ENCODE measurements at places on chromosomes 3 and 15.
A peak's percentile ranks its signal among the peaks of the same experiment; 100 is the strongest.

DNA sequence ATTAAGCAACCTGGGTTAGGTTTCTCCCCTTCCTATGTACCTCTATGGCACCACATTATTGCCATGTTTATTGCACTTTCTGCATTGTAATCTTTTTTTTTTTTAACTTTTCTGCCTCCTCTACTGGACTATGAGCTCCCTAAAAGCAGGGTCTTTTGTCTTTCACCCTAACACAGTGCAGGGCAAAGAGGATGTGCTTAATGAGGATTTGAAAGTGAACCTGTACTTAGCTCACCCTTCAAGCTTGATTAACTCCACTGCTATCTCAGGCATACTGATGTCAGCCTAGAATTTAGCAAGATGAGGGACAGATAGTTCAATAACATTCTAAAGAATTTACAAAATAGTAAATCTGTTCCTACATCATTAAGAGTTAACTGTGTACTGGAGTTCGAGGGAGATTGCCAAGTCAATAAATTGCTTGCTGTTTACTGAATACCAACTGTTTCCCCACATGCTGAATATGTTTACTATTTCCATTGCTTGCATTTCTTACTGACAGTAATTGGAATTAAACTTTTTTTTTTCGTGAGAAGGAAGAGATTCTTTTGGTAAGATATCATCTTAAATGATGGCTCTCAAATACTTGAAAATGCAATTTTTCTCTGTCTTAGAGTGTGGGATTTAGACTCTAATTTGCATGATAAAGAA lies 15.7 kb upstream of the PPARG start:
- DNase-seq: no peak

- DNase-seq: no peak
Measured at GRCh38 chr3:34075975-34076374, 277.5 kb downstream of the PDCD6IP start.

- no peak for DNase-seq
Measured at GRCh38 chr3:185843126-185843525, 18.3 kb upstream of the IGF2BP2 start.

GRCh38 chr15:91871837-91872236 lies 18.3 kb downstream of the SLCO3A1 start:
- DNase-seq: no peak

DNA sequence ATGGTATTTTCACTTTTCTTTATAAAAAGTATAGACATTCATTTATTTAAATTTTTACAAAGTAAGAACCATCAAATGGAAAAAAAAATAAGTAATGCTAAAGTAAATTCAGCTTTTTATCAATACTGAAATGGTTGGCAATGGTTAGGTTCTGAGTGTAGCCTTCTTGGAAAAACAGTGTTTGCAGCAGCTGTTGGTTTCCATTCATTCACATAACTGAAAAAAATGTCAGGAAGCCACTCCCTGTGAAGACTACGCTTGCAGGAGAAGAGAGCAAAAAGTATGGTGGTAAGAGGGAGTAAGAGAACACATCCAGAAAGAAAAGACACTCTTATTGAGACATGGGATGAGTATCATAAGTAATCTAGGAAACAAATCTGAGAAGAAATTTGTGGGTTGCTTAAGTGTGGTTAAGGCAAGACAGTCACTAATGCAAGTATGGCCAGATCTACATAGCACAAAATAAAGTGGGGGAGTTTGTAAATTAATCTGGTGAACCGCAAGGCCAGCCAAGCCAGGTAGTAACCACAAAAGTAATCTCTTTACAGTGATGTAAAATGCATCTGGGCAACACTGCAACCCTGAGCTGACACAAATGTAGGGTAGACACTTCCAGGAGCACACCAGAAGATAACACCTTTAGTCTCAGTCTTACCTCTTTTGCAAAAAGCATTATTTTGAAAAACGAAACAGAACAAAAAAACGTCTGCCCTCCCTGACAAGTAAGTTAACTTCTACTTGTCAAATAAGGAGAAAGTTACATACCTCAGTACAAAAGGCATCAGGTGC lies 133.7 kb downstream of the IGSF11 start:
- DNase-seq: no peak

DNA sequence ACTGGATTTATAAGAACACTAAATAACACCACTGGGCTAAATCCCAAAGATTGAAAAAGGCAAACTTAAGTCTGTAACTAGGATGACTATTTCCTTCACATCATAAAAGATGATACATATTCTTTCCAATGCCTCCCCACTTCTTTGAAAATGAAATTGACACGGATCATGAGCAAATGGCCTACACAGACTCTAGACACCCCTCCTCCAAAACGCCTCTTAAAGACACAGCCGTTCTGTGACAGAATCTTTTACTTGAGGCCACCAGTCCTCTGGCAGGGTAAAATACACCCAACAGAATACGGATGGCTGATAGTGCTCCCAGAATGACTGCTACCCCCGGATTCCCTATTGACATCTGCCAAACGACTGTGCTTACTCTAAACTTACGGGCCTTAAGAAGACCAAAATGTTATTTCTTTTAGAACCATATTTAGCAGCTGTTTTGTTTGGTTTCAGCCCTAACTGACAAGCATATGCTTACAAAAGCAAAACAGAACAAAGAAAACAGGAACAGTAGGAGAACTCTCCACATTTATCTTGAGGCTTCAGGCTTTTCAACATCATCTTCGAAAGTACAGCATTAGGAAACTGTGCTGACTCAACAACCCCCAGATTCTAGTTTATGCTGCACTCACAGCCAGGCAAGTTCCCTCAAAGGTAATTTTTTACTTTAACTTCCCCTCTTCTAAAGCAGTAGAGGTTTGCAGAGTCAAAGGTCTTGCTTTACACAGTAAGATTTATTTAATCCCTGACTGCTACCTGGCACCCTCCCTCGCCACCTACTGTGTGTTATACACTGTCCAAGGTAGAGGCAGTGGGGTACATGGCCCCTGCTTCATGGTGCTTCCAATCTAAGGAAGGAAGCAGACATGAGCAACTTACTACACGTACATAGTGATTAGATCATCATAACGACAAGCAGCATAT lies 84.3 kb downstream of the TNIK start:
- peak; percentile 93 for DNase-seq

GRCh38 chr15:39788800-39789565 lies 6.3 kb upstream of the FSIP1 start:
- peak; percentile 79 for DNase-seq

GRCh38 chr3:99087277-99087676 lies 185.8 kb upstream of the DCBLD2 start:
- DNase-seq: no peak

DNA sequence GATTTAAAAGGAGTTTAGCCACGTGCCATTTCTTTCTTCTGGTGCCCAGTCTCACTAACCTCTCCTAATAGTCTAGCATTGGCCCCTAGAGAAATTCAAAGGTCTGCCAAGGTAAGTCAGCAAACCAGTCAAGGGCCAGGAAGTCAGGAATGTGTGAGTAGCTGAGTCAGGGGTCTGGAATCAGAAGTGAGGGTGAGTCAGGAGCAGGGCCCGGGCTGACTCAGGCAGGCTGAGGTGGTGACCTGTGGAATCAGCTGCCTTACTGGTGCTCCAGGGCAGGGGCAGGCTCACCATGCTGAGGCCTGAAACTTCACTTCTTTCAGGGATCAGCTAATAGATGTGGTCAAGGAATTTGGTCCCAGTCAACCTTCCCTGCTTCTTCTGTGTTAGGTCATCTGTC lies 105.8 kb upstream of the MYZAP start:
- peak; percentile 90 for DNase-seq

DNA sequence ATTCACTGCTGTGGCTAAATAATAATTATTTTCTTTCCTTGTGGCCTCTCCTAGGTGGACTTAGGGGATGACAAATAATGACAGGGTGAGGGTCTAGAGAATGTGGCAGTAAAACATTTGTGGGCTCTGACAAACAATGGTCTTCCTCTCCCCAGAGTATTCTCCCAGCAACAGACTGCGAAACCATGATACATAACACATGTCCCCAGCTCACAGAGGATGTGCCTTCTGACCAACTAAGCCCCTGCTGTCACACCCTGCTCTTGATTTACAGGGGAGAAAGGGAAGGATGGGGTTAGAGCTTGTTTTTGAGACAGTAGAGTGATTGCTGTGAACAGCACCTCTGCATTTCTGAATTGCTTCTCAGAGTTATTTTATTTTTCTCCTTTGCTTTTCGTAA lies 116.6 kb upstream of the CTDSPL start:
- DNase-seq: no peak

GRCh38 chr3:23760325-23760724 lies 45.4 kb upstream of the UBE2E1 start:
- no peak for DNase-seq

GRCh38 chr3:87462228-87462627 lies 185.8 kb upstream of the POU1F1 start:
- DNase-seq: no peak

DNA sequence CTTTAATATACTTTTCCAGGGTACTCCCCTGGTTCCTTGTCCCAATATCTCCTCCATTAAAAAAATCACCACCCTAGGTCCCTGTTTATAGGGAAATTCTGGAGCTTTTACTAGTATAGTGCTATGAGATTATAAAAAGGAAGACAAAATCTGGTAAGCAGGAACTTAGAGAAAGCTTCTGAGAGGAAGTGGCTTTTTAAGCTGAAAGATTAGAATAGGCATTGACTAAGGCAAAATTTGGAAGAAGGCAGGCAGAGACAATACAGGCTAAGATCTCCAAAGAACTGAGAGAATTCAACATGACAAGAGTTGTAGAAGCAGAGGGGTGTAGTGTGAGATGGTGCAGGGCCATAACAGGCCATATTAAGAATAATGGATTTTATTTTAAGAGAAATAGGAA lies 25.8 kb downstream of the SGO1 start:
- DNase-seq: no peak

GRCh38 chr3:8768364-8769087 lies 887 bp downstream of the OXTR start:
- DNase-seq: no peak

DNA sequence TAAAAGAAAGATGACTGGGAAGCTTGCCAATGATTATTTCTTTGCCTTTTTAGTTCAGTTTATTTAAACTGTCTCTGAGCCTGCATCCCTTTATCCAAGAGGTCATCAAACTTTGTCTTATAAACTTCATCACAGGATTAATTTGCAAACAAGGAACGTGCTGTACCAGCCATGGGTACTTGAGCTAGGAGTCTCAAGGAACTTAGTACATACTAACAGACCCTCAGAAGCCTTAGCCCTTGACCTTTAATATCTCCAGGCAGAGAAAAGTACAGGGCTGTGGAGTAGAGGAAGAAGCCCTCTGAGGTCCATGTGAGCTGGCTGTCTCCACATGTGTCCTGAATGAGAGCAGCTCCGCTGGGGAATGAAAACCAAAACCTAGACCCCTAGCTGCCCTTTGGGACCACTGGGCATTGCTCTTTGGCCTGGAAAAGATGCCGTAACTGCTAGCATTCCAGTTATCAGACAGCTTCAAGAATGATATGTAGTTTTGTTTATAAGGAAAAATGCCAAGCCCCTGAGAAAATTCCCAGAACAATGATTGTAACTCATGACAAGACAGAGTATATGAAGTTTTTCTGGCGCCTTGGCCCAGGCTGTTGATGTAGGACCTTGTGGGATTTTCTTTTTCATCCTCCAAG lies 92.1 kb downstream of the ASB7 start:
- peak; percentile 96 for DNase-seq

DNA sequence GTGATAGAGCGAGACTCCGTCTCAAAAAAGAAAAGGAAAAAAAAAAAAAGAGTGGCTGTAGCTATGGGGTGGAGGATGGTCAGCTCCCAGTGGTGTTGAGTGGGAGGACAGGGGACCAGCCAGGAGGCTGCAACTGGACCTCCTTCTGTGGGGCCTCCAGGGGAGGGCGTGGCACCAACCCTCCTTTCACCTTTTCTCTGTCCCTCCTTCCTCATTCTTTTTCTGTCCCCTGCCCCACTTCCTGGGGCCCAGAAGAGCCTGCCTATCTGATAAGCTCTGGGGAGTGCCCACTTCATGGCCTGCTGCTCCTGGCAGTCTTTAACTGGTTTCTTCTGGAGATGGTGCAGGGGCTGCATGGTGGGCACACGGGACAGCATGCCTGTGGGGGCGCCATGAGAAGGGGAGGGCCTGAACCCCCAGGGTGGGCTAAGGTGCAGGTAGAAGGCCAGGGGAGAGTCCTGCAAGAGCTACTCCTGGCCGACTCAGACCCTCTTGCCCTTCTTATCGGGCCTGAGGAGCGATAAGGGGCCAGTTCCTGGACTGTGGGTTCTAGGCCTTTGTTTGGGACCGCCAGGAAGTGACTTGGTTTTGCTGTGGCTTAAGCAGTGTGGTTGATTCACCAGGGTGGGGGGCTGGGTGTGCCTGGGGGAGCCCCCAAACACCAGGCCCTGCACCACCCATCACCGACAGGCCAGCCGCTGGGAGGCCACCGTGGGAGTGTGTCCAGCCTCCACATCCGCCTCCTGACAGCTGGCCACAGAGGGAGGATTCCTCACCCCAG lies 49.4 kb upstream of the FLNB start:
- DNase-seq: peak; percentile 28

DNA sequence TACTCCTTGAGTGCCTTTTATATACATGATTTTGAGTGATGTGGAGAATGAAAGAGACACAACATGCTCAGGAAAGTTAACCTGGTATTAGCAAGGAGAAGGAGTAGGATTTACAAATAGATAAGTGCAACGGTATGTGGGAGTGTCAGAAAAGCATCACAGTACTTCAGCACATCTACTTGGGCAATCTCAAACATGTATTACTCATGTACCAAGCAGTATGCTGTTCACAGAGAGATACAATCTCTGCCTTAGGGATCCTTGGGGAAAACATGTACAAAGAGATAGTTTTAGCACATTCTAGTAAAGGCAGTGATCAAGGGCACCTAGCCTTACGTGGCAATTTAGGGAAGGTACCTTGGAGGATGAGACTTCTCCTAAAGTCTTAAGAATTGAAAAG lies 146.5 kb downstream of the FILIP1L start:
- peak; percentile 98 for DNase-seq

GRCh38 chr15:55528812-55529211 lies 20.8 kb upstream of the DNAAF4 start:
- no peak for DNase-seq

GRCh38 chr3:148532774-148533173 lies 164.9 kb upstream of the AGTR1 start:
- no peak for DNase-seq

Measured in amniotic epithelial cell (primary cell).